ENCODE measurements at places on chromosomes 16 and 17. TPM values are rescaled to one million over a fixed set of nuclear protein-coding genes. Genes with fewer than 3 reads are reported as not detected.

CCL2 gene
- 514 TPM for total RNA-seq

- no peak for DNase-seq
These were observed 28.3 kb upstream of the CDC42EP4 start for GRCh38 chr17:73340093-73340596.

DNA sequence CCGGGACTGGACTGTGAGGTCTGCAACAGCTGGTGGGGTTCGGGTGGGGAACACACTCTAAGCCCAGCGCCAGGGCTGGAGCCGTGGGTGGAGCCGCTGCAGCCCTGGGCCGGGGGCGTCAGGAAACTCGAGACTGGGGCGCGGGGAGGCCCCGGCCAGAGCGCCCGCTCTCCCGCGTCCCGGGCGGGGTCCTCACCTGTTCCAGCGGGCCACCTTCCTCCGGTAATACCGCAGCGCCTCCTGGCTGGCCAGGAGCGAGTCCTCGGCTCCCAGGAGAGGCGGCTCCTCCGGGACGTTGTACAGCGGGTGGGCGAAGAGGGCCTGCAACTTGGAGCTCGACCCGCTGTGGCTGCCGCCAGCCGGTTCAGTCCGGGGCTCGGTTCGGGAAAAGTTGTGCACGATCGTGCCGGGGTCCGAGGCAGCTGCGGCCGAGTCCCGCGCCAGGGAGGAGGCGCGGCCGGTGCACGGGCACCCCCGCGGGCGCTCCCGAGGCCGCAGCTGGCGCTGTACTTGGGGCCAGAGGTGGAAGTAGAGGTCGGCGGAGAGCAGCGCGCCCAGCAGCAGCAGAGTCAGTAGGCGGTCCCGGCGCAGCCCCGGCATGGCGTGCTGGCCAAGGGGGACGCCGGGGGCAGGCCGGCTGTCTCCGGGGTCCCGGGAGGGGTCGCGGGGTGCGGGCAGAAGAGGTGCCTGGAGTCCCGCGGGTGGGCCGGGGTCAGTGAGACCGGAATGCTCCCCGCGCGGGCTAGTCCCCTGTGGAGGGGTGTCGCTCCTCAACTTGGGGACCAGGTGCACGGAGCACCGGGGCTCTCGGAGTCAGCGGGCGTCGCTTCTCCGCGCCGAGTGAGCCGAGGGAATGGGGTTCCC lies 868 bp downstream of the FAM20A start:
- peak; percentile 88 for DNase-seq

- DNase-seq = no peak
These were observed 1.3 kb downstream of the IGFALS start for GRCh38 chr16:1791943-1792812.

DNA sequence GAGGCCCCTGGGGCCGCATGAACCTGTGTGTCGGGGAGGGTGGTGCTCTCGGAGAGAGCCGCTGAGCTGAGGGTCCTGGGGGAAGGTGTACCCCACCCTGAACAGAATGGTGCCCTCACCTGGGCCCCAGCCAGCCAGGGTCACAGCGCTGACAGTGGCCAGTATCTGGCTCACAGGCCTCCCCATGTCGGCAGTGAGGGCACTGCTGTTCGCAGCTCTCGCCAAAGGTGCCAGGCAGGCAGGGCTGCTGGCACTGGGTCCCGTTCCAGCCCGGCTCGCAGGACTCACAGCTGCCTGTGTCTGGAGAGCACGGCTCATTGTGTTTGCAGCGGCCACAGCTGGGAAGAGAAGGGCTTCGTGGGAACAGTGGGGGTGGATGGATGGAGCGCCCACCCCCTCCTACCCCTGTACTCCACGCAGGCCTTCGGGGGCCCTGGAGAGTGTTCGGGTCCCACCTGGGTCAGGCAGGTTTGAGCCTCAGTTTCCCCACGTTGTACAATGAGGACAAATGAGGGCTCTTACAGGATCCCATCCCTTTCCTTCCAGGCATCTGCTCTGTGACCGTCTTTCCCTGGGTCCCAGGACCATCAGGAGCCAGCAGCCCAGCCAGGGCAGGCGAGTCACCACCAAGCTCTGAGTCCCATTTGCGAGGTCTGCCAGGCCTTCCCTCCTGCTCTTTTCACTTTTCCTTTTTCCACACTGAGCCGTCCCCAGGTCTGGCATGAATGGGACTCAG lies 5.0 kb downstream of the SCARF1 start:
- no peak for DNase-seq

DNA sequence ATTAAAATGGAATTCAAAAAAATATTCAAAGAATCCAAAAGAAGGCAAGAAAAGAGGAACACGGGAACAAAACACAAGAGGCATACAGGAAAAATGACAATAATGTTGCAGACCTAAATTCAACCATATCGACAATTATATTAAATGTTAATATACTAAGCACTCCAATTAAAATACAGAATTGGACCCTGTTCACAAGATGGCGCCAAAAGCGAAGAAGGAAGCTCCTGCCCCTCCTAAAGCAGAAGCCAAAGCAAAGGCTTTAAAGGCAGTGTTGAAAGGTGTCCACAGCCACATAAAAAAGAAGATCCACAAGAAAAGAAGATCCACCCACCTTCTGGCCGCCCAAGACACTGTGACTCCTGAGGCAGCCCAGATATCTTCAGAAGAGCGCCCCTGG lies 6.3 kb upstream of the XAF1 start:
- DNase-seq = no peak

DNA sequence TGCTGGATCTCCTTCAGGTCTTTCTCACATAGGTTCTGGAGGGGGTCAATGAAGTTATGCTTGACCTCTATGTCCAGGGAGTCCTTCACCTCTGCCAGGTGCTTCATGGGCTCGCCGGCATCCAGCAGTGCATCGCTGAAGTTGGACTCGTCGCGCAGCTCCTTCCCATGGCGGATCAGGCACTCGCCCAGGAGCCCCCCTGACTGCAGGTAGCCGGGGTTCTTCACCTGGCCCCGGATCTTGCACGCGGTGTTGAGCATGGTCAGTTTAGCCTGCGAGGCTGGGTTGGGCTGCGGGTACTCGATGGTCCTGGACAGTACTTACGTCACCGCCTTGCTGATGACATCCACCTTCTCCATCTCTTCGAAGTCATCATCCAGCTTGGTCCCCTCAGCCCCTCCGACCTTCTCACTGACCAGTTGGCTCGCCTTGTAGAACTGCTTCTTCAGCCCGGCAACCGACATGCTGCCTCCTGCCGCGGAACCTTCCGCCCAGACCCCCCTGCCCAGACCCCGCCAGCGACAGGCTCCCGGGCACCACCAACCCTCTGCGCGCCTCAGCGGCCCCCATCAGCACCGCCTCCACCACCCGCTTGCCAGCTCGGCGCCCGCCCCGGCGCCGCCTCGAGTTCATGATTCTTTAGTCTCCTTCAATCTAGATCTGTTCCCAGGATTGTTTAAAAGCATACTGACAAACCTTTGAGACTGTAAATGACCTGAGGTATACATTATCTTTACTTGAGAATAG lies 99.8 kb downstream of the KPNA2 start:
- DNase-seq = no peak

DNA sequence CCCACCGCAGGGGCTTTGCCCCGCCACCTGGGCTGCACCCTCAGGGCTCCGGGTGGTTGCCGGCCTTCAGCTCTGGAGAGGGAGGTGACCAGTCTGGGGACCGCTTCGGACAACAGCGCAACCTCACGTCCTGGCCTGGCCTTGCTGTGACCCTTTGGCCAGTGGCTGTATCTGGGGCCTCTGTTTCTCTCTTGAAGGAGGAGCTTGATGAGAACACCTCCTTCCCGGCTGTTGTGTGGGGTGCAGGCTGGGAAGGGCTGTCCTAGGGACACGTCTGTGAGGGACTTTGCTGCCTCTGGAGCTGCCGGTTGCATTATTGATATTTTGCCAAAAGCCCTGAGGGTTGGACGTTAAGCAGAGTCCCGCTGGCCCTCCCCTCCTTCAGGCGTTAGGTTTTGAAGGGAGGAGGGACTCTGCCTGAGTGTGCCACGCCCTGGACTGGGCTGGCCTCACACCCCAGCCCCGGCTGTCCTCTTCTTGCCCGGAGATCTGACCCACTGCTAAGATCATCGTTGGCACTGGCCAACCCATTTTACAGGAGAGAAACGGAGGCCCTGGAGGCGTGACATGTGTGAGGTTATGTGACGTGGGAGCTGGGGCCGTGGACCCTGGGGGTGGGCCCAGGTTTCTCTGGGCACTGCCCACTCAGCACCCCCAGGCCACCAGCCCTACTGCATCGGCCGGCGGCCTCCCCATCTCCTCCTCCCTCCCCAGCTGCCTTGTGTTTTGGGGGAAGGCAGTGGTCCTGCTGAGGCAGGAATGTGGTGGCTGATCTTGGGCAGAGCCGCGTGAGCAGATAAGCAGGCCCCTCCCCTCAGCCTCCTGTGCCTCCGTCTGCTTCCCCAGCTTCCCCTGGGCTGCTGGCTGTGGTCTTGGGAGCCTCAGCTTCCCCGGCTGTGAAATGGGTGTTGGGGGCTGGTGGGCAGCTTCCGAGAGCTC lies 8.5 kb downstream of the ZFPM1 start:
- DNase-seq = no peak

DNA sequence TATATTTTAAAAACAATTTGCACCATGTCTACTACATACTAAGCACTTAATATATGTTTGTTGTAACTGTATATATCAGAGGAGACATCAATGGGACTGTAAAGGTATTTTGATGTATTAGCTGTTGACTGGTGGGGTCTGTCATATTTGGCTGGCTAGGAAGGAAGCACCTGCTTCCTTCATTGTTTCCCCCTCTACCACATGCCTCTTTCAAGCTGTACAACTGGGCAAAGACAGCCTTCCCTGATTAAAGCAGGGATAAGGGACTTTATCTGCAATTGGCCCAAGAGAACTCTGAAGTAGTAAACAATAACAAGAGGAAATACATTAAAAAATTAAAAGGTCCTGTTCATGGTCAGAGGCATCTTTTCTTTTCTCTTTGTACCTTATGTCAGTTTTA lies 5.5 kb upstream of the SLFN12L start:
- DNase-seq = no peak

SECTM1 gene
- 41.1 TPM for total RNA-seq

DNA sequence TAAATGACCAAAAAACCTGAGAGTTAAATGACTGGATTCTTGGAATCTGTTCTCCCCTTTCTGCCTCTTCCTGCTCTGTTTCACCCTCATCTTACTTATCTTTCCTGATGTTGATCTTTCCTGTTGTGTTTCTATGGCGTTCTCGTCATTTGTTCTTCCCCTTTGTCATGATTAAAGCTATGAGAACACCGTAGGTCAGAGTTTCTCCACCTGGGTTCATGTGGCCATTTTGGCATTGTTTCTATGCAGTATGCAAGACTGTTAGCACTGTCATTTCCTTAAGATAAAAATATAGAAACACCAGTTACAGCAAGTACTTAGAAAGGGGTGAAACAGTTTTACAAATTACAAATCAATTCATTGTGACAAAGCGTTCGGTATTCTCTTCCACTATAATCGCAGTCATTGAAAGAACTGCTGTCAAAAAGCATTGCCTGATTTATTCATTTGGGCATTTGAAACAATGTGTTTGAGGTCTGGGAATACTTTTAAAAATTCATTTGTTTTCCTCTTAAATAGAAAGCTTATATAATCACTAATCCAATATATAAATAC lies 166.0 kb downstream of the PHKB start:
- no peak for DNase-seq

All from esophagus muscularis mucosa (tissue), 4 donors.